Activated naive CD8-positive, alpha-beta T cell treated with anti-CD3 and anti-CD28 coated beads for 36 hours (primary cell): ENCODE measurements at places on chromosomes 7 and 10. TPM values are rescaled to one million over a fixed set of nuclear protein-coding genes. Genes with fewer than 3 reads are reported as not detected.

DNA sequence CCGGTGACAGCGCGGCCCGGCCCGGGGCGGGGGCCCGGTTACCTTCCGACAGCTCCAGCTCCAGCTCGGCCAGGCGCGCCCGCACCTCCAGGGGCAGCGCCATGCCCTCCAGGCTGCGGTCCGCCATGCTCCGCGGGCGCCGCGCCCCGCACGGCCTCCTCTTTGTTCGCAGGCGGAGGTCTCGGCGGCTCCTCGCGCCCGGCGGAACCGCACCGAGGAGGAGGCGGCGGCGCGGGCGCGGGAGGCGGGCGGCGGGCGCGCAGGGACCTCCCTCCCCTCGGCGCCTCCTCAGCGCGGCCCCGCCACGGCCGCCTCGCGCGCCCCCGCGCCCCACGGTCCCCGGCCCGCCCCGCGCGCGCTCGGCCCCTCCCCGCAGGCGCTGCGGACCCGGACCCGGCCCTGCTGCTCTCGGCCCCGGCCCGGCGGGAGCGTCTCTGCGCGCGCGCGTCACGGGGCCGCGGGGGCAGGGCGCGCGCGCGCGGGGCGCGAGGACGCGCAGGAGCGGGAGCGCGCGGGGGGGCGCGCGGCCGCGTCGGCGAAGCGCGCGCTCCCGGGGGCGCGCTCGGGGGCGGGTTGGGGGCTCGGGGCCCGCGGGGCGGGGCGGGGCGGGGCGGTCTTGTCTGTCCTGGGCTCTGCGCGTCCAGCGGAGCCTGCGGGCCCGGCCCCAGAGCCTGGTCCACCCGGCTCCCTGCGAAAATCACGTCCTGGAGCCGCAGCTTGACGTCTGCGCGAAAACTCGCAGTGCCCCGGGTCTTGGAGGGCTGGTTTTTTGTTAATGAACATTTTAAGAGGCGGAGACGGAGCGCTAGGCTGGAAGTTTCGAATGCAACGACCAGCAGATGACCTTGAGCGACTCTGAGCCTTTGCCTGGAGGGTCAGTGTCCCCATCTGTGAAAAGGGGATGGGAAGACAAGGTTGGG, at the start of gene DIP2C:
Gene DIP2C, minus strand, starts transcription at position 217 of the 920 bp plus-strand sequence. Its CDS starts 90 bp downstream, at position 127.
- H3K27me3 ChIP-seq: peaks cover 61% of the 10 kb centered on the region
- peak within 1 kb of the TSS; percentile 29 for H3K4me3 ChIP-seq
- H3K36me3 ChIP-seq: no peaks in the 10 kb centered on the region
- DNase-seq: peak; percentile 15
- no peak within 1 kb of the TSS for H3K27ac ChIP-seq
- peaks cover 2% of the 10 kb centered on the region for H3K4me1 ChIP-seq

DNA sequence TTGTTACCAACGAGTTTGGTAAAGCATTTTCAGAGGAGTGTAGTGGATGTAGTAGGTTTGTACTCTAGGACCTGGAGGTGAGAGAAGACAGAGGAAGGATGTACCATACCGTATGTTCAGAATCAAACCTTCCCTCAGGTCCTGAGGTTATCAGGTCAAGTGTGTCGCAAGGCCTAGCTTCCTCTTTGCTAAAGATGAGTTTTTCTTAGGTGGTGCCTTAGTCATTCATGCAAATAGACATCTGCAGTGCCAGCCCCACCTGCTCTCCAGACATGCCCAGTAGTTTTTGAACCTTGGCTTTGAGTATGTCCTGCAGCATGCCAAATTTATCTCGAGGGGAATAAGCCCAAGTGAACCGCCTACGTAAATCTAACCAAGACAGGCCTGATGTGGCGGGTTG, 71.3 kb downstream of the HDAC9 start:
- H3K27me3 ChIP-seq: no peaks in the 10 kb centered on the region
- H3K27ac ChIP-seq: no peak overlapping the region
- no peak overlapping the region for H3K4me3 ChIP-seq
- no peaks in the 10 kb centered on the region for H3K4me1 ChIP-seq
- H3K36me3 ChIP-seq: no peaks in the 10 kb centered on the region
- DNase-seq: no peak

DNA sequence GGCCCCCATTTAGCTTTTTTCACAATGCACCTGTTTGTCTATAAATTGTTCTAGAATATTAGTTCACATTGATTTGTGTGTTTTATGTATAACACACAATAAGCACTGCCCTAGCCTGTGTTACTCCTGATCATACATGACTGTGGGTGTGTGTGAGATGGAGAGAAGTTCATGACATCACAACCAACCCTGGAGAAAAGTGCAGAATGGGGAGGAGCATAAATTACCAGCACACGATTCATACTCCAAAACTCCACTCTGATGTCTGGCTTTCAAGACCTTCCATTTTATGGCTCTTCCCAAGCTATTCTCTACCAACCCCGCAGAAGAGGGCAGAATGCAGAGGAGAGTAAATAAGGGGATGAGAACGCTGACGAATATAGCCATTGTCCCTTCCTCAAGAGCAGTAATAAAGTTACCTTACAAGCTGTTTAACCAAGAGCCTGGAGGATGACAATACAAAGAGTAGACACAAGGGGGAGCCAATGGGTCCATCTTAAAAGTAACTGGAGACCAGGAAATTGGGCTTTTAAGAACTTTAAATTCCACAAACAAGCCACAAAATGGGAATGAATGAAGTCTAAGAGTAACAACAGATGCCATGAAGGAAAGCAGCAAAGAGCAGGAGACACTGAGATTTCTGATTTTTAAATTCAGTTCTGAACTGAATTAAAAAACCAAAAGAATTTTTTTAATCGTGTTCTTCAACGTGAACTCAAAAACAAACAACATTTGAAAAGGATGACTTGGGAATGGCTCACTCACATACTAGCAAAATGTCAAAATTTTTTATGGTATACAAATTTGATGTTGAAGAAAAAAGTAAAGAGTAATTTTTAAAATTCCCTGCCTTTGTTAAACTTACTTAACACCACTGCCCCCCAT, 159.6 kb downstream of the PARD3 start:
- H3K4me1 ChIP-seq: peaks cover 3% of the 10 kb centered on the region
- H3K4me3 ChIP-seq: no peak overlapping the region
- no peak for DNase-seq
- no peaks in the 10 kb centered on the region for H3K36me3 ChIP-seq
- no peak overlapping the region for H3K27ac ChIP-seq

DNA sequence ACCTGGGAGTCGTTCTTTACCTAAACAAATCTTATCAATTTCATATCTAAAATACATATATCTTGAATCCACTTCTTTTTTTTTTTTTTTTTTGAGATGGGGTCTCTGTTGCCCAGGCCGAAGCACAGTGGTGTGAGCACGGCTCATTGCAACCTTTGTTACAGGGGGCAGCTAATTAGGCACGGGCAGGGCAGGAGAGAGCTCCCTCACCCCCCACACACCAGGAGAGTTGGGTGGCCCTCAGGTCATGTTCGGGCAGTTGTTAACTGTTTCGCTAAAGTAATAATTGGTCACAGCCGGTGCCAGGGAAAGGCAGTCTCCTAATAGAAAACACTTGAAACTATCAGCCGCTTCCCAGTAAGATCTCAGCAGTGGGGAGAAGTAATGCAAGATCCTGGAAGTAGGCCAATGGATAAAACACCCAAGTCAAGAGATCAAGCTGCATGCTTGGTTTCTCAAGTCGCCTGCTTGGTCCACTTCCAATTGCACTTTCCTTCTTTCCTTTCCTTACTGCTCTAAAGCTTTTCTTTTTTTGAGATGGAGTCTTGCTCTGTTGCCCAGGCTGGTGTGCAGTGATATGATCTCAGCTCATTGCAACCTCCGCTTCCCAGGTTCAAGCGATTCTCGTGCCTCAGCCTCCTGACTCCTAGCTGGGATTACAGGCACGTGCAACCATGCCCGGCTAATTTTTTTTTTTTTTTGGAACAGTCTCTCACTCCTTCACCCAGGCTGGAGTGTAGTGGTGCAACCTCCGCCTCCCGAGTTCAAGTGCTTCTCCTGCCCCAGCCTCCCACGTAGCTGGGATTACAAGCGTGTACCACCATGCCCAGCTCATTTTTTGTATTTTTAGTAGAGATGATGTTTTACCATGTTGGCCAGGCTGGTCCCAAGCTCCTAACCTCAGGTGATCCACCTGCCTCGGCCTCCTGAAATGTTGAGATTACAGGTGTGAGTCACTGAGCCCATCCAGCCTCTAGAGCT, 21.3 kb upstream of the EFCAB10 start:
- peaks cover 3% of the 10 kb centered on the region for H3K27me3 ChIP-seq
- no peak for DNase-seq
- H3K36me3 ChIP-seq: no peaks in the 10 kb centered on the region
- no peak overlapping the region for H3K4me3 ChIP-seq

SPACDR gene
- total RNA-seq: 1.5 TPM

GRCh38 chr10:113381416-113381815, 171.4 kb upstream of the HABP2 start:
- peaks cover 24% of the 10 kb centered on the region for H3K4me1 ChIP-seq
- H3K27me3 ChIP-seq: peaks cover 6% of the 10 kb centered on the region
- peak overlapping the region; percentile 79 for H3K27ac ChIP-seq
- H3K4me3 ChIP-seq: peak overlapping the region; percentile 67
- DNase-seq: no peak

GRCh38 chr10:71981876-71982230, 17.7 kb downstream of the CHST3 start:
- H3K4me3 ChIP-seq: no peak overlapping the region
- H3K27ac ChIP-seq: no peak overlapping the region
- no peaks in the 10 kb centered on the region for H3K27me3 ChIP-seq
- H3K4me1 ChIP-seq: peaks cover 19% of the 10 kb centered on the region

GRCh38 chr10:73167458-73167782, 388 bp downstream of the ECD start:
- H3K27ac ChIP-seq: peak overlapping the region; percentile 99
- H3K4me1 ChIP-seq: peaks cover 35% of the 10 kb centered on the region
- H3K27me3 ChIP-seq: no peaks in the 10 kb centered on the region
- peak overlapping the region; percentile 100 for H3K4me3 ChIP-seq

- no peak overlapping the region for H3K27ac ChIP-seq
- no peaks in the 10 kb centered on the region for H3K36me3 ChIP-seq
- peak; percentile 48 for DNase-seq
- H3K4me3 ChIP-seq: no peak overlapping the region
Observed at GRCh38 chr10:122342293-122343134, 32.0 kb upstream of the PLEKHA1 start.

VSTM4 gene
- total RNA-seq: not detected

DNA sequence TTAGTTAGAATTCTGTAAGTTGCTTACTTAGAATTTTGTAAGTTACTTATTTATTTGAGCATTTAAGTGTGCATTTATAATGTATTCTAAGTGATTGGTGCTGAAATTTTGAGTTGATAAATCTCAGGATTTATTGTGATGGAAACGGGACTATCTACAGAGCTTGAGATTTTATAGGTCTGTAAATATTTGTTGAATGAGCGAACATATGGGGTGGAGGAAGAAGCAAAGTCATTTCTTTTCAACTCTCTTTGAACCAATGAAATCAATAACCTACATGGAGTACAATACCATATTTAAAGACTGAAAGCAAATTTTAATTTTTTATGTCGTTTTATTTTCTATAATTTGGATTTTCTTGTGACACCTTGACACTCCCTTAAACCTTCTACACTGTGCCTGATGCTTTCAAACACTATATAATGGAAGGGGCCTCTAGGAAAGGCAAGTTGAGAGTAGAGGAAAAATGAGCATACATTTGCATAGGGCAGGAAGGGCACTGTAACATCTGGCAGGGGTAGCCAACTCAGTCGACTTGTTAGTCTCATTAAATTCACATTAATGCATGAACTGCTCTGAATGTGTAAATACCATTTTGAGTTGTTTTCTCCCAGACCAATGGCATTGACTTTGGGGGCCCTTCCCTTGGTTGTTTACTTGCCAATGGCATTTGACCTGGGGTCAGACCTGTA, 204.2 kb downstream of the DYNC1I1 start:
- no peaks in the 10 kb centered on the region for H3K36me3 ChIP-seq
- no peaks in the 10 kb centered on the region for H3K4me1 ChIP-seq
- no peak for DNase-seq
- no peak overlapping the region for H3K27ac ChIP-seq
- H3K4me3 ChIP-seq: no peak overlapping the region

DNA sequence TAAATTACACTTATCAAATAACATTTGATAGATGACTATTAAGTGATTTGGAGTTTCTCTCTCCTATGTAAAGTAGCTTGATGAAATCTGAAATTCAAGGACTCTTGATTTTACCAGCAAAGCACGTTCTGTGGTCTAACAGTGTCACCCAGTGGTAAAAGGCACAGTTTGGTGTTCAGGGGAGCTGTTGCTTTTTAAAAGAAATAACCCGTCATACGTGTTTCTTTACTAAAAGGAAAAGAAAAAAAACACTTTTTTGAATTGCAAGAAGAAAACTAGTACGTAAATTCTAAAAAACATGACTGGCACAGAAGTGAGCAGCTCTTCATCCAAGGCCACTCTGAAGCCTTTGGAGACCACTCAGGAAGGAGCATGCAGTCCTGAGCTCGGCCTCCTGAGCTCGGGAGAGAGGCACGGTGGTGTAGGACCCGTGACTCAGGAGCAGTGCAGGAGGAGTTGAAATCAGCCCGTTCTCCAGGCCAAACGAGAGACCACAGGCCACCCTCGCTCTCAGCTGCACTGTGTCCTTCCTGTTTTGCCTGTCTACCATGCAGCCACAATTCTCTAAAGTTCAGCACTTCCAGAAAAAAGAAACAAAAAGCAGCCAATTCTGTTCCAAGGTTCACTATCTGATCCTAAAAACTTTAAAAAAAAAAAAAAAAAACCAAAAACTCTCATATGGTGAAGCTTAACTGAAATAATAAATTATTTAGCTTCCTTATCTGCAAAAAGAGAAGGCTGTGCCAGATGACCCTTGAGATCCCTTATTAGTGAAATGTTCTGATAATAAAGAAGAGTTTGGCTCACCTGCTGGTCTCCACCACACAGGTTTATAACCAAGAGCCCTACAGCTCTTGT, 212.6 kb upstream of the FRMD4A start:
- peak overlapping the region; percentile 88 for H3K27ac ChIP-seq
- H3K27me3 ChIP-seq: no peaks in the 10 kb centered on the region
- peaks cover 54% of the 10 kb centered on the region for H3K36me3 ChIP-seq
- peak; percentile 42 for DNase-seq

DNA sequence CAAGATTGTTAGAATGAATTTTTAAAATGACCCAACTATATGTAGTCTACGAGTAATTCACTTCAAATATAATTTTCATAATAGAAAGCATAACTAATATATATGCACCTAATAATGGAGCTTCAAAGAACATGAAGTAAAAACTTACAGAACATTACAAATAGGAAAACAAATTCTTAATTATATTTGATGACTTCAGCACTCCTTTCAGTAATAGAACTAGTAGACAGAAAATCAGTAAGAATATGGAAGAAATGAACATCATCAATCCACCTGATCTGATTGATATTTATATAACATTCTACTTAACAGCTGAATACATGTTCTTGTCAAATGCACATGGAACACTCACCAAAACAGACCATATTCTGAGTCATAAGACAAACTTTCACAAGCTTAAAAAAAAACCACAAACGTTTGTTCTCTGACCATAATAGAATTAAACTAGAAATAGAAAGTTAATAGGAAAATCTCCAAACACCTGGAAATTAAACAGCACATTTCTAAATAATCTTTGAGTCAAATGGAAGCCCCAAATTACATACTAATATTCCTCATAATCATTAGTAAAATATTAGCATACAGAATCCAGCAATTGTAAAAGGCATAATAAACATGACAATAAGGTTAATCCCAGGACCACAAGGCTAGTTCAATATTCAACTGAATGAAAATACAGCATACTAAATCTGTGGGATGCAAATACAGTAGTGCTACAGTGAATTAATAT, 48.0 kb downstream of the BRAF start:
- no peak for DNase-seq
- peaks cover 33% of the 10 kb centered on the region for H3K36me3 ChIP-seq
- peaks cover 44% of the 10 kb centered on the region for H3K4me1 ChIP-seq
- H3K27me3 ChIP-seq: no peaks in the 10 kb centered on the region
- no peak overlapping the region for H3K4me3 ChIP-seq

SPDYE8 gene
- not detected for total RNA-seq

NPTX2 gene
- not detected for total RNA-seq
